ENCODE measurements at places on chromosomes 6 and 20.

GRCh38 chr6:108114841-108115597 lies 40.5 kb upstream of the OSTM1 start:
- DNase-seq = peak; percentile 60

DNA sequence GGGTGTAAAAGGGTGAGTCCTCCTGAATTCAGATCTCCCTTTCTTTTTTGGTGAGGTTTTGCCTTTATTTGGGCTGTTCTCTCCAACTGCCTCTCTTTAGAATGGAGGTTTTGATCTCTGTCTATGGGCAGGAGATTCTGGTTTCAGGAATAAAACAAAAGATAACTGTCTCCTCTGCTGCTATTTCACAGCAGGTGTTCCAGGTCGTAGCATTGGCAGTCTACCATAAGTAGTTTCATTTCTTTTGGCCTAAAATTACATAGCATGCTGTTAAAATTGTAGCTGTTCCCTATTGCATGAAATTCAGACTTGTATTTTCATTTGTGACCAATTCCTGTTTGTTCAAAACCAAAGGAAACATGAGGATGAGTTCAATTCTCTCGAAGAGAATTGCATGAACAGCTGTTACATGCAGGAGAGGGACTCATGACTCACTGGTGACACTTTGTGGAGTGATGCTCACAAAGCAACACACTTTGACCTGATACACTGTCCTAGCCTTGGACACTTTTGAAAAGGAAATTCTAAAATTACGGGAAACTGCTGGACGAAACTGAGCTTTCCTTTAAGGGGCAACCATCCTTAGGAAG lies 76.8 kb upstream of the SIRPG start:
- no peak for DNase-seq

DNA sequence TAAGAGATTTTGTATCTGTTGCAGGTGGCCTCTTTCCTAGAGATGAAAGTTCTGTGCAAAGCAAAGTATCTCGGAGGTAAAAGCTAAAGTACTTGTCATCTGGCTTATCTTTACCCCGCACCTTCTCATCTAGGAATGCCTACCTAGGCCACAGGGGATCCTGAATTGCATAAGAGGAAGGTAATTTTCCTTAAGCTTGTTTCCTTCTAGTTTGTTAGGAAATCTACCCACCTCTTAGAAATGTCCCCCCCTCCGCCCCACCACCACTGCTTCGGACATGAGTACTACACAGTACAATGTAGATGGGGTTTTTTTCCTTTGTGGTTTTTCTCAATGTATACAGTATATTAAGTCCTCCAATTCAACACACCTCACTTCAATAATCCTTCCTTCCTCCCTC lies 21.5 kb downstream of the FOXC1 start:
- DNase-seq = no peak

- DNase-seq = no peak
These were observed 100.1 kb upstream of the FRMD1 start for GRCh38 chr6:168179133-168179532.

DNA sequence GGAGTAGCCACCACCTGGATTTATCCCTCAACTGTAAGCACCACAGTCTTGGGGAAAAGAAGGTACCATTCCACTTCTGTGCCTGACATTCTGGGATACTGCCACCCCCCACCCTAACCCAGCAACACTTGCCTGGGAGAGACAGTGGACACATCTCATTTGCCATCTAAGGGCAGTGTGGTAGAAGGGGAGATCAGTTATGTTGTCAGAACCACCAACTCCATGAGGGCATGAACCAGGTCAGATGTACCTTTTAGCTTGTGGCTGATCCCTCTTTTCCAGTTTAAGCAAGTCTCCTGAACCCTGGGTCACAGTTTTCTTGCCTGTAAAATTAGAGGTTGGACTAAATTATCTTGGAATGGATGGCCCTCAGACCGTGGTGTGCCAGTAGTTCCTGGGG lies 165.5 kb downstream of the SCP2D1 start:
- no peak for DNase-seq

DNA sequence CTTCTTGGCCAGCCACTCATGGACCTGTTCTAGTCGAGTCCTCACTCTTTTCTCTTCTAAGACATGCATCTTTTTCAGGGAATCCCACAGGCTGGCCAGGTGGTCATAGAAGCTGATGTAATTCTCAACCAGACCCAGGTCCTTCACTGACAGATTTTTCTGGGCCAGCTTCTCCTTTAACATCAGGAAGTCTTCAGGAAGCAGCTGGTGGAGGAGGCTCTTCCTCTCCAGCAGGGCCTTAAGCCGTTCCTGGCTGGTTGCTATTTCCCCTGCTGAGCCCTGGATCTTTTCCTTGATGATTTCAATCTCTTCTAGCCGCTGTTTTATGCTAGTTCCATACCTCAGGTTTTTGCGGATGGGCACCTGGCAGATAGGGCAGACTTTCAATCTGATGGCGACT lies 28.6 kb downstream of the DDX27 start:
- no peak for DNase-seq

- DNase-seq = no peak
These were observed 92.9 kb downstream of the SHLD1 start for GRCh38 chr20:5843054-5843592.

- no peak for DNase-seq
These were observed 52.6 kb downstream of the E2F3 start for GRCh38 chr6:20454204-20454824.

- DNase-seq = no peak
These were observed 1027.9 kb upstream of the ADGRB3 start for GRCh38 chr6:67606906-67607828.

GRCh38 chr6:84220809-84221409 lies 6.5 kb downstream of the CEP162 start:
- no peak for DNase-seq

GRCh38 chr6:56863366-56863765 lies 91.5 kb upstream of the BEND6 start:
- DNase-seq = no peak

DNA sequence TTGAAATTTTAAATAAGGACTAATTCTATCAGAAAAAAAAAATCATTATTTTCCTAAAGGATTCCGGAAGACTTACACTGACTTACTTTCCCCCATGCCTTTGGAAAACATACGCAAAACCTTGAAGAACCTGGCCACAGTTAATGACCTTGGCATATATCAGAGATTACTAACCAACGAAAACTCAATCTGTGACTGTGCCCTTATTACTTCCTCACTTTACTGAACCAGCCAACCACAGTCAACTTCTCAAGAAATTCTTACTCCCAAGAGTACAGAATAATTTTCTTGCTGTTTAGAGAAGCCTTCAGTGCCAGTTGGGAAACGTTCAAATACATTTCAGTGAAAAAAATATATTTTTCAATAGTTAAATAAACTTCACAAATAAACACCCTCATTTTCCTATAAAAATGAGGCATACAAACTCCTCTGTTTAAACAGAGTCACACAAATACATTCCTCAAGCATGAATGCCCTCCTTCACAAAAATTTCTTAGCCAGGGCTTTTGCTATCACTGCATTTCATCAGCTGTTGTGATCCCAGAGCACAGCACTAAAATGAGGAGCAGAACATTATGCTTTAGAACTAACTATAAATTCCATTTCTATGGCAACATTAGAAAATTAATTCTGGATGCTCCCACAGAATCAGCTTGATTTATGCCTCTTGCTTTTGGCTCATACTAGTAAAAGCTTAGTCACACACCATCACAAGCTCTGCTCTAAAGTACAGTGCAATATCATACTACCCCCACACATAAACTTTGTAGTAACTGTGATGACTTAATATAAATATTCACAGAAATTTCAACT lies 117.6 kb downstream of the DST start:
- no peak for DNase-seq

GRCh38 chr6:121865811-121866210 lies 430.4 kb downstream of the GJA1 start:
- DNase-seq = no peak

- no peak for DNase-seq
These were observed 35.5 kb upstream of the FAM184A start for GRCh38 chr6:119113961-119114360.

DNA sequence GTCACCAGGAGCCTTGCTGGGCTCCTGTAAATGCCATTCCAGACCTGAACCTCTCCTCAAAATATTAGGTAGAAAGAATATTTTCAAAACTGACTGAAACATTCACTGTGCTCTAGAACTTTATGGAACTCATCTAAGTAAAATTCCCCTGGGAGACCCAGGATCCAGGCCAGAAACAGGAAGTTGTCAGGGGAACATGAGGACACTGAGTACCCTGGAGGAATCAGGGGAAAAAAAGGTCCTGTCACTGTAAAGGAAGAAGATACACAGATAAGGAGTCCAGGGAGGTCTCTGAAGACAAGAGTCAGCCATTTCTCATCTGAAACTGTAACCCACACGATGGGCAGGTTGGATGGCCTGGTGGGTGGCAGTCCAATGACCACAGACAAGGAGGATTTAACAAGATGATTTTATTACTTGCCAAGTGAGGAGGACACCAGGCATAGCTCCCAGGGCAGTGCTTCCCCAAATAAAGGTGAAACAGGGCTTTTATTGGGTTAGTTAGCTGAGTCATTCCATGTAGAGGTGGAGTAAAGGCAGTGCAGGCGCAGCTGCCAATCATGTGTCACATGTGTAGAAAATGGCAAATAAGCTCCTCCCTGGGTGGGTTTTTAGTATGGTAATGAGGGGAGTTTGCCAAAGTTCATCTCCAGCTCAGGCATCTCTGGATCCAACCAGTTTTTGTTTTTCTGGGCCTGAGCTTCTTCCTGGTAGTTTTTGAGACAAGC lies 138.5 kb downstream of the RCAN2 start:
- no peak for DNase-seq

Measured in pancreas (tissue), 10 donors.